ENCODE measurements at places on chromosomes 11 and 22.
A peak's percentile ranks its signal among the peaks of the same experiment; 100 is the strongest.

- no peak for DNase-seq
Observed at GRCh38 chr22:37604875-37605274, 3.8 kb upstream of the GGA1 start.

GRCh38 chr11:84833488-84834088 lies 793.6 kb downstream of the DLG2 start:
- no peak for DNase-seq

GRCh38 chr11:35308157-35308556 lies 111.2 kb downstream of the SLC1A2 start:
- DNase-seq = no peak

DNA sequence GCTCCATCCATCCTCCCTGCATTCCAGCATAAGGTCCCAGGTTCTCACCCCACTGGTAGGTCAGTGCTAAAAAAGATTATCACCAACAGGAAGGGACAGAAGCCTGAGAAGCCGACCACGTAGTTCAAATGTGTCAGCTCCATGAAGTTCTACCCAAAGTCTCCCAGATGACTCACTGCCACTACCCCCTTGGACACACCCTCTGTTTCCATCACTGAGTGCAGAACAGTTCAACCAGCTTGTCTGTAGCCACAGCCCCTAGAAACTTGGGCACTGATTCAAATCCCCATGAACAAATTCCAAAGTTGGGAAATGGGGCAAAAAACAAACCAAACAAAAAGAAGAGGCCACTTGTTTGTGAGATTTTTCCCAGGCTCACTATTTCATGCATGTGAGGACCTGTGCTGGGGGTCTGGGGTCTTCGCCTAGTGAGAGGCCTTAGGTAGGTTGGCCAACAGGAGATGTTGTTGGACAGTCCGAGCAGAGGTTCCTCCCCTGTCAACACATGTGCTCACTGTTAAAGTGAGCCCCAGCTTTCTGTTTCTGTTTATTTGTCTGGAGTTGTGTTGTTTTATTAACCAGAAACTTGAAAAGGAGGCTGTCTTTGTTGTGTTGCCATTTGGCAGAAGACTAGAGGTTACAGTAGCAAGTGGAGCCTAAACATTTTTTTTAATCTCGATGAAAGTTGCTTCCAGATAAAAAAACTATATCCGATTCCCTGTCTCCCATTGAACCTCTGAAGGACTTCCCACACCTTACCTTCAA lies 24.2 kb upstream of the FLI1 start:
- no peak for DNase-seq

DNA sequence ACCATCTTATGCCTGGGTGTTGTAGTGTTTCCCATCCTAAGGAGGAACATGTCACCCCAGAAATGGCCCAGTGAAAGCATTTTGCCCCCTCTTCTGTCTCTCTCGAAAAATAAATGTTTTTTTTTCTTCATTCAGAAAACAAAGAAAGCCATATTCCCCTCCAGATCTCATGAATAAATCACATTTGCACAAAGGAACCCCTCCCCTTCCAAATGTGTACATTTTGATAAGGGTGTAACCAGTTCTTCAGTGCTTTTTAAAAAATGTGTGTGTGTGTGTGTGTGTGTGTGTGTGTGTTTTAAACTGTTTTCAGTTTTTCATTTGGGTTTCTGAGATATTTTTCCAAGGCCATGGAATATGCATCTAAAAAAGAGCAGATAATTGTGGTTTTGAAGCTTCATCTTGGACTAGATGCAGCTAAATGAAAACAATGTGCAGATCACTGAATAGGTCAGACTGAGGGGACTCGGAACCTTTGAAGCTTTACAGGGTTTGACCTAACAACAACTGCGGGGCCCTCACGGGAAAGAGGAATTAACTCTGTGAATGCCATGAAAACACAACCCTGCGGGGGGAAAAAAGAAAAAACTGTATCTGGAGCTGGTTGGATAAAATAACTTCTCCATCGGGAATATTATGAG lies 76.4 kb downstream of the YAP1 start:
- no peak for DNase-seq

GRCh38 chr11:80532633-80533232 lies 1091.9 kb upstream of the TENM4 start:
- DNase-seq = no peak

DNA sequence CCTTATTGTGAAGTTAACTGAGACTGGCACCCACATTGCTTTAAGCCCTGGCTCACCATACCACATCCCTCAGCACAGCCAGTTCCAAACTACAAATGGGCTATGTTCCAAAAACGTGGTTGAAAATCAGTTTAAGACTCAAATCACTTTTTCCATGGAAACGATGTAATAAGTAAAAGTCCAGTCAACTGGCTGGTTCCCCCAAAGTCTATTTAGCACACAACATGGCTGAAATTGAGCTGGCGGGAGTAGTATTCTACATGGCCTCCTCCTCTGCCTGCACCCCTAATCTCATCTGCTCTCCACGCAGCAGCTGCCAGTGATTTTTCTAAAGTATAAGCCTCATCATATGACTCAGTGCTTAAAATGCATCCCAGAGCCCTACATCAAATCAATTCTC lies 40.9 kb upstream of the BIRC3 start:
- no peak for DNase-seq

- DNase-seq = no peak
Observed at GRCh38 chr11:115665958-115666357, 161.7 kb upstream of the CADM1 start.

- DNase-seq = peak; percentile 82
Observed at GRCh38 chr11:61701242-61701886, 21.2 kb downstream of the DAGLA start.

GRCh38 chr11:96145163-96145585 lies 197.8 kb downstream of the MAML2 start:
- DNase-seq = no peak

GRCh38 chr11:10575346-10576034 lies 7.0 kb upstream of the LYVE1 start:
- DNase-seq = no peak

DNA sequence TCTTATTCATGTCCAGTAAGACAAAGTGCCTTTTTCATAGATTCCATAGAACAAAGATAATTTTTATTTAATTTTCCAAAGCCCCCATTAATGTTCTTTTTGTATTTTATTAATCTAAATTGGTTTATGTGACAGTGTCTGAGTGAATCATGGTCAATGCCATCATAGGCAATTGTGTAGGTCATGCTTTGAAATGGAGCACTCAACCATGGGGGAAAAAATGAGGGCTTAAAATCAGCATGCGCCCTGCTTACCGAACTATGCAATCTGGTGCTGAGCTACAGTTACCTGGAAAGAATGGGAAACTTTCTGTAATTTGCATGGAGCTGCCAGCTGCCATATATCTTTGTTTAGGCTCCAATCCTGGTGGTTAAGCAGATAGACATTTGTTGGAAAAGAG lies 28.4 kb upstream of the RAB38 start:
- no peak for DNase-seq

DNA sequence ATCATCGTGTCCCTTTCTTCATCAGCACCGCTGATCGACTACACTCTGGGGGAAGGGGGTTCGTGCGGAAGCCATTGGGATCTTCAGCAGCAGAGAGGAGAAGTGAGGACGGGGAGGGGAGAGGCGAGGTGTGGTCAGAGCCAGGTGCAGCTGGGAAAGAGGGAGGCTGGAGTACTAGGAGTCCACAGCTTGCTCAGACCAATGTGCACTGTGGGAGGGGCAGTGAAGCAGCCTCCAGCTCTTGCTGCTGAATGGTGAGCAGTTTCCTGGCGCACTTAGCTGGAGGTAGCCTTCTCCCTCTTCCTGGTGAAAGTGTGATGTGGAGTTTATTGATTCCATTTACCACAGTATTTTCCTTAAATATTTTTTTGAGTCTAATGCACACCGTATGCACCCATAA lies 99.0 kb upstream of the NECTIN1 start:
- DNase-seq = no peak

DNA sequence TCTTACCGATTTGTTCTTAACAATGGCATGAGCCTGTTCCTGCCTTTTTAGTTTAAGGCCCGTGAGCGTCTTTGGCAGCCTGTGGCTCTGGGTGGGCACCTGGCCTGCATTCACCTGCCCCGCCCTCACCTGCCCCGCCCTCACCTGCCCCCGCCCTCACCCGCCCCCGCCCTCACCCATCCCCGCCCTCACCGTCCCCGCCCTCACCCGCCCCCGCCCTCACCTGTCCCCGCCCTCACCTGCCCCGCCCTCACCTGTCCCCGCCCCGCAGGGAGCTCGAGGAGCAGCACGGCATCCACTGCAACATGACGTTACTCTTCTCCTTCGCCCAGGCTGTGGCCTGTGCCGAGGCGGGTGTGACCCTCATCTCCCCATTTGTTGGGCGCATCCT lies 14.2 kb downstream of the GATD1 start:
- peak; percentile 55 for DNase-seq

- DNase-seq = peak; percentile 33
Observed at GRCh38 chr11:74826901-74827300, 78.3 kb downstream of the RNF169 start.

- no peak for DNase-seq
Observed at GRCh38 chr11:33699515-33700062, 1.0 kb downstream of the C11orf91 start.

- DNase-seq = peak; percentile 75
Observed at GRCh38 chr22:34696557-34696956, 369.4 kb upstream of the ISX start.

Data from mesendoderm (in vitro differentiated cells).